ENCODE measurements at places on chromosomes 11 and 22. TPM values are rescaled to one million over a fixed set of nuclear protein-coding genes. Genes with fewer than 3 reads are reported as not detected.

INCENP gene
- polyA plus RNA-seq = 0.75 TPM

OR8D4 gene
- not detected for polyA plus RNA-seq

P2RX6 gene
- polyA plus RNA-seq = not detected

DNA sequence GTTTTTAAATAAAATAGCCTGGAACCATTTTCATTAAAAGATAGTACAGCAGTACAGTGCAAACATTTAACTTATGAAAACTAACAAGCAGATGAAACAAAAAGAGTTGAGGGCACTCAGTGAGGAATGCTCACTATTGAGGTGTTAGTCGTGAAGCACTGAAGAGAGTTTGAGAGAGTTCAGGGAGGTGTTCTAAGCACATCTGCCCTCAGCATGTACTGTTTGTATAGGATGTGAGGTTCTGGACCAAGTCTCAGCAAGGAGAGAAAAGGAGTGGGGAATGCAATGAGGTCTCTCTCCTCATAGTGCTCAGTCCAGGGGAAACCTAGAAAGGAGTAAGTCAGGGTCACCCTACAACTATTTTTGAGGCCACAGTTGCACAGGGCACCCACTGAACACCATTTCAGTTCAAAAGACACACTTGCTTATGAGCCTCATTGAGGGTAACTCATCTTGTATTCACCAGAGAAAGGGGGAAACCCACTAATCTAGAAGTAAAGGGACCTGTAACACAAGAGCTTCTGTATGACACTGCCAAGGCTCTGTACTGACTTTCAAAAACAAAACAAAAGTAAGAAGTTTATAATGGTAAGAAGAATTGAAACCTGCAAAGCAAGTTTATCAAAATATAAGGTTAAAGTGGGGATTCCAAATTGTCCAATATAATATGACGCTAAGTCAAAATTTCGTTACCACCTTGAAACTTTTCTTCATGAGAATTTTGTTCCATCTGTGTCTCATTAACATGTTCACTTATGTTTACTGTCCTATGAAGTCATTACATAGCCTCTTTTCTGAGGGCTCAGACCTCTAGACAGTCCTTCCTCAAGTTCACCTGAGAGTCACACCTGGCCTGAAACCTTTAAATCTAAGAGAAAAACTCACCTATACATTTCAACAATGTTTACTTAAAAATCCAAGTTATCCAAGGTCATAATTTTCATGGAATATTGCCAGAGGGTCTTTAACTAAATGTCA is 275.3 kb downstream of the ETS1 start:
- no peak for DNase-seq

DNA sequence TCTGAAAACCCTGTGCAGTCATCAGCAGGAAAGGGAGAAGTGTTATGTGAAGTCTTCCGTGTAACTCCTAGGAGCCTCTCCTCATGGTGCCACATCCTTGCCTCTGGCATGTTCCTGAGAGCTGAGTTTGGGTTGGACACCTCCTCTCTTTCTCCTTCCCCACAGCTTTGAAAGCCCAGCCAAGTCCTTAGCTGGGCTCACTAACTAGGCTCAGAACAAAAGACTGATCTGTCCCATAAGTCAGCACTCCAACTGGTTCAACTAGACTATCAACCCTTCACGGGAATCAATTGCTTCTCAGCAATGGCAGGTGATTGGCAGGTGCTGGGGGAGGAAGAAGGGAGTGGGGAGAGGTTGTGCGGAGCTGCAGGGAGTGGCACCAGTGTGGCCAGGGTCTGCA is 509.9 kb upstream of the B3GAT1 start:
- no peak for DNase-seq

DNA sequence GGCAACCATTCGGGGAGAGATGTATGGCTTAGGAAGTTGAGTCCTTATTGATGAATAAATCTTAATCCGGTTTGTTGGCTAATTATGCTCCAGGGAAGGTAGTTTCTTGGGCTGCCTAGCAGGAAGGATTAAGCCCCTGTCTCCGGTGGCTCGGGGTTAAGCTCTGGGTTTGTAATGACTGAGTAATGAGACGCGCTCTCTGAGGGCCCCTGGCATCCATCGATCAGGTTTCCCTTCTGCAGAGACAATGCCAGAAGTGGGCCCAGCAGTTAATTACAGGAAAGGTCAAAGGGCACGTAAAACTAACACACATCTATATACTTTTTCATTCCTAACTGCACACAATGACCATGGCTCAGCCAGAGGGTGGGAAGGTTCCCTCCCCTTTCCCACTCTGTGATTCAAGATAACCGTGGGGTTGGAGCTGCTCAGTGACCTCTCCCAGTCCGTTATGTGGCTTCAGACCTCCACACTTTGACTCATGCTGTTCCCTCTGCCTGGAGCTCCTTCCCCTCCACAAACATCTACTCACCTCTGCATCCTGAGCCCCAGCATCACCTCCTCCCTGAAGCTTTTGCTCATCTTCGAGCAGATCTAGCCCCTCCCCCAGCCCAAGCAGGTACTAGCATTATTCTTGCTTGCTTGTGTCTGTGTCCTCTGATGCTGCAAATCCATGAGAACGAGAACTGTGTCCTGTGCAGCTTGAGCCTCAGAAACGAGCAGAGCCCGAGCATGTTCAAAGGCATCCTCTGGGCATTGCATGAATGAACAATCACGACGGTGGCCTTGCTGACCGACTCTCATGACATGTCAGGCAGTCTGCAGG is 16.6 kb downstream of the SCUBE1 start:
- DNase-seq = no peak

DNA sequence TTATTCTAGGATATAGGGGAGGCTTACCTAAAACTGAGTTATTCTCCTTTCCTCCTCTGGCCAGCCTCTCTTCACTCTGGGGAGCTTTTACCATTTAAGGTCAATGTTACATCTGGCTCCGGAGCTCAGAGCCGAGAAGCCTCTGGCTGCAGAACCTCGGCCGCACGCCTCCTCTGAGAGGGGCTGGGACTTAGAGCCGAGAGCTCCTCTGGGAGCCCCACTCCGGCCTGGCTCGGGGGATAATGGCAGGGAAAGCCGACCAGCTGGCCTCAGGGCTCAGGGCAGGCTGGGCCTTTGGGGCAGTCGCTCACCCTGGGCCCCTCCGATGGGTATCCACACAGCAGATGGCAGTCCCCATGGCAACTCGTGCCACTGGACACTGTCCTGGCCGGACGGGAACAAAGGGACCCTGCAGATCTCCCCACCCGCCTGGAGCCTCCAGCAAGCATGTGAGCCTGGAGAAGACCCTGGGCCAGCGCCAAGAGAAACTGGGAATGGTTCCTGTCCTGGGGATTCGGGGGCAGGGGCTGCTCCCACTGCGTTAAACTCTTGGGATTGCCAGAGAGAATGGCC is at the start of gene IRAG1:
IRAG1 (minus strand) TSS at position 247 of the 573 bp plus-strand sequence; CDS start at position 94, 153 bp downstream.
- DNase-seq = no peak

DNA sequence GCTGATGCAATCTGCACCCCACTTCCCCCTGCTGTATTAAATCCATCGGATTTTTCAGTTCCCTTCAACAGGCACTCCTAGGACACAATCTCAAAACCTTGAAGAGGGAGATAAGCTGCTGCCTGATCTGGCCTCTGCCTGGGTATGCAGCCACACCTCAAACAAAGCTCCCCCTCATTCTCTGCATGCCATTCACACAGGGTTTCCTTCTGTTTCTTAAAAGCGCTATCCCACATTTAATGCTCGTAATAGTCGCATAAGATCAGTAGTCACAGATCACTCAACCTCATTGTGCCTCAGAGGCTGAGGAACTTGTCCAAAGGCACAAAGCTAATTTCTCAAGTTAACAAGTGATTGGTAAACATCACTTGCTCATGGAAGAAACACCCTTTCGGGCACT is 34.0 kb downstream of the UQCR10 start:
- no peak for DNase-seq

DNA sequence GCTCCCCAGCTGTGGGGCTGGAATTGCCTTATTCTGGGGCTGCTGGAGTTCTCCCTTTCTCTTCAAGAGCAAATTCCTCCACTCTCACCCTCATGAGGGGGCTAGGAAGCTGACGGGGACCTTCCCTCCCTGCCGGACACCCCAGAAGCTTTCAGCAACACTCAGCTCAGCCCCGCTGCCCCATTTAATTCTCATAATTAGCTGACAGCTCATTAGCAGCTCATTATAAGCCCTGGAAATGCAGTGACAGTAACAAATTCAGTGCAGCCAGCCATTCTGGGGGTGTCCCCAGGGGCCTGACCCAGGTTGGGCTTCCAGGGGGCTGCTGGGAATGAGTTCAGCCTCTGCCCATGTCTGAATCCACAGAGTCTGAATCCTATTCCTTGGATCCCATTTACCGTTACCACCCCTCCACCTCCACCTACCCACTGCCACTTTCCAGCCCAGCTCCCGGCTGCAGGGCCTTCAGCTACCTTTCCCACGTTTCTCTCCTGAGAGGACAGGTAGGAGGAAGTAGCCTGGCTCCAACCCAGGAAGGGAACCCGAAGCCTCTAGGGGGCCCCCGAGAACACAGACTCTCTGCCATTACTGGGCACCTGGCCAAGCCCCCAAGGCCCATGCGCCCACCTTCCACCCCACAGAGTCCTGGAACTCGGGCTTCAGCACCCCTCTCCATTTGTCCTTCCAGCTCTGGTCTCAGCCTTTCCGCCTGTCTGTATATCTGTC is 101.7 kb upstream of the LMO1 start:
- DNase-seq = no peak

All from CD14-positive monocyte (primary cell).